Caudate nucleus (tissue), 63 donors: ENCODE measurements at places on chromosomes 16 and 17.

GRCh38 chr16:30491744-30492308 is 19.3 kb downstream of the ITGAL start:
- no peak for DNase-seq

GRCh38 chr16:81567987-81568748 is 123.6 kb downstream of the CMIP start:
- DNase-seq, result no peak

DNA sequence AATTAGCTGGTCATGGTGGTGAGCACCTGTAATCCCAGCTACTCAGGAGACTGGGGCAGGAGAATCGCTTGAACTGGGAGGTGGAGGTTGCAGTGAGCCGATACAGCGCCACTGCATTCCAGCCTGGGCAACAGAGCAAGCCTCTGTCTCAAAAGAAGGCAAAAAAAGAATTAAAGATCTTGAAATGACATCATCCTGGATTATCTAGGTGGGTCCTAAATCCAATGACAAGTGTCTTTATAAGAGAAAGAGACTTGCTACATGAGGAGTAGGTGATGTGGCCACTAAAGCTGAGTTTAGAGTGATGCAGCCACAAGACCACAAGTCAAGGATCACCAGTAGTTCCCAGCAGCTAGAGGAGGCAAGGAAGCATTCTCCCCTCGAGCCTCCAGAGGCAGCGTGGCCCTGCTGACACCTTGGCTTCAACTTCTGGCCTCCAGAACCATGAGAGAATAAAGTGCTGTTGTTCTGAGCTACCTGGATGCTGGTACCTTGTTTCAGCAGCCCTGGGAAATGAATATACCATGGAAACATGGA is 15.8 kb downstream of the CIITA start:
- no peak for DNase-seq

GRCh38 chr16:2176047-2176446 is 20.4 kb downstream of the CASKIN1 start:
- no peak for DNase-seq

DNA sequence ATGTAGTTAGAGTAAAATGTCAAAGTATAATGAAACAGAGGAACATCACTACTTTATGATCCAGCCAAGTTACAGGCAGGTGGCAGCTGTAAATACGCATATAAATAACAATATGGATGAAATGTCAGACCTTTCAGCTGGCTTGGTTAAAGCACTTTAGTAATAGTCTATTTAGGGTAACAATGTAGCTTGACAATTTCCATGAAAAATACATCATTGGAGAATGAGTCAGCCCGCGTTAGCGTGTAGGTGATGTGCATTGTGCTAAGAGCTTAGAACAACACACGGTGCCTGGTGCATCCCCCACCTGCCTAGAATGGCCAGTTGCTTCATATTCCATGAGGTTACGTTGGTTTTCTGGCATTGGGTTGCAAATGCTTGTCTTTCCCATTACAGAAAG is 119.4 kb downstream of the RBFOX1 start:
- DNase-seq, result peak; percentile 4

- DNase-seq, result no peak
These were observed 1.5 kb downstream of the TPSG1 start for GRCh38 chr16:1223355-1224214.

DNA sequence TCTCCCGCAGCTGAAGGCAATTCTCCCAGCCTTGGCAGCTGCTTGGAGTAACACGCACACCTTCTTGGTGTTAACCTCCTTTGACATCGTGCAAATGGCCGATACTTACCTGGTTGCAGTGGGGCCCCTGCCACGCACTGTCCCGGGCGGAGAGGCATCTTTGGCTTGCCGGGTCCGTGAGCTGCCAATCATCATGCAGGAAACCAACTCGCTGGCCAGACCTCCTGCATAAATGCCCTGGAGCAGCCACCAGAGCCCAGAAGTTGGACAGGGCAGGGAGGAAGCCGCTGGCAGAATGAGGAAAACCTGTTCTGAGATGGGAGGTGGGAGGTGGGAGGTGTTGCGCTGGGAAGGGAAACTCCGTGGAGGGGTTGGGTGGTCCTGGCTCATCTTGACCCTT is 41.7 kb upstream of the CREBBP start:
- no peak for DNase-seq
